ENCODE measurements at places on chromosomes 3 and 15.

- DNase-seq: no peak
These were observed 4.8 kb downstream of the ADPGK start for GRCh38 chr15:72778796-72779195.

DNA sequence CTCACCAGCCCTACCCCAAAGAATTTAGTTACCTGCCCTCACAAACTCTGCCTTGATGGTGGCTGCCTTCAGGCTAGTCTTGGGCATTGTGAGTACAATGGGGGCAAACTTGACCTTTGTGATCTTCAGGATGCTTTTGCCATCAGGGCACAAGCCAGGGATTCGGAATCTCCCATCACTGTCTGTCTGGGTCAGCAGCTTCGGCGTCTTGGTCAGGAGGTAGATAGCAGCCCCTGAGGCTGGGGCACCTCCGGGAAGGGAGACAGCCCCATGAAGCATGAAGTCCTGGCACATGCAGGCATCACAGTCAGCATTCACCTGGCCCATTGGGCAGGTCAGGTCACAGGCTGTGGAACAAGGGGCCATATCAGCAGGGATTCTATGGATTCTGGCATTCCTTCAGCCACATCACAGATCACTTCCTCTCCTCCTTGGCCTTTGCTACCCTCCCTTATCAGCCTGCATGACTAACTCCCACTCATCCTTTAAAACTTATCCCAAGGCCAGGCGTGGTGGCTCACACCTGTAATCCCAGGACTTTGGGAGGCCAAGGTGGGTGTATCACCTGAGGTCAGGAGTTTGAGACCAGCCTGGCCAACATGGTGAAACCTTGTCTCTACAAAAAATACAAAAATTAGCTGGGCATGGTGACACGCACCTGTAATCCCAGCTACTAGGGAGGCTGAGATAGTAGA lies 6.9 kb downstream of the CILP start:
- DNase-seq: no peak

DNA sequence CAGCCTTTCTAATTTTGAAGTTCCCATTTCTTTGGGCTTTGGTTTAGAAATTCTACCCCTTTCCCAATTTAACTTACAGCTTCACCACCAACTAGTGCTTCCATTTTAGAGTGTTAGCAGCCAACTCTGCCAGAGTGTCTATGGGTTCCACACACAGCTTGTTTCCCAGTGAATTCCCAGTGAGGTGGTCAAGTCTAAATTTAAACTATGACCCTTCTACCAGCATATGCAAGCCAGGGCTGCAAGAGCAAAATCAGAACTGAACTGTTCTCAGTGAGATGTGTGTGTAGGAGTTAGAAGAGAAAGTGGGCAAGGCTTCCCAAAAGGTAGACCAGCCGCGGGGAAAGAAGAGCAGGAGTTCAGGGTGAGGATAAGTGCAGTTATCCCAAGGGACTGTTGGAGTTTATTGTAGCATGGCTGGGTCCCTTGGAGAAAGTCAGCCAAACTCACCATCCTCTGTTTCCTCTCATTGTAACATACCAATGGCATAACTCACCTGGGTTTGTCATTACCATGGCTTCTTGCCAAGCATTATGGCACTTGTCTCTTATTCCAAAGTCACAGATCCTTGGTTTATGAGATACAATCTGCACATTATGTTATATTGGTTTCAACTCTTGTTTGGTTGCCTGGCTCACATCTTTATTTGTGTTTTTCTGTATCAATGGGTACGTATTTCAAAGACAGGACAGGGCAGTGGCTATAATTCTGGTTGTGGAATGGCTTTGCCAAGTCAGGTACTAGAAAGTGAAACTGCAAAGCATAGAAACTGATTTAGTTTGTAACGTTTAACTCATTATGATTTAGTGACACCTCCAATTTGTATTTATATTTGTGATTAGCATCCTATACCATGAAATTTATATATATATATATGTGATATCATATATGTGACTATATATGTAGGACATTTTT lies 130.2 kb upstream of the UMPS start:
- no peak for DNase-seq

DNA sequence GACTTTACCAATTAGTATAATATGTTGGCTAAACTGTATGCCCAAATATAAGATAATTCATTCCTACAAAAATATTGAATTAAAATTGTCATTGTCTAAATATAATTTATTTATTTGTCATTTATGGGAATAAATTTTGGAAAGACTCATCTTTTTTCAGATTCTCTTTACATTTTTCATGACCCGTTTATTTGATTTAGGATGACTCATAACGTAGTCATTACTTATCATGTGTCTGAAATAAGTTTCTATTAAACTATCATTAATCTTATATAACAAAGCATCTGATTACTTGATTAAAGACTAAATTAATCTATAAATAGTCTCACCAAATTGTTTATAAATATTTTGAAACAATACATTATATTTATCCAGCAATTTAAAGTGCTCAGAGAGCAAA lies 516.6 kb downstream of the CADM2 start:
- no peak for DNase-seq

DNA sequence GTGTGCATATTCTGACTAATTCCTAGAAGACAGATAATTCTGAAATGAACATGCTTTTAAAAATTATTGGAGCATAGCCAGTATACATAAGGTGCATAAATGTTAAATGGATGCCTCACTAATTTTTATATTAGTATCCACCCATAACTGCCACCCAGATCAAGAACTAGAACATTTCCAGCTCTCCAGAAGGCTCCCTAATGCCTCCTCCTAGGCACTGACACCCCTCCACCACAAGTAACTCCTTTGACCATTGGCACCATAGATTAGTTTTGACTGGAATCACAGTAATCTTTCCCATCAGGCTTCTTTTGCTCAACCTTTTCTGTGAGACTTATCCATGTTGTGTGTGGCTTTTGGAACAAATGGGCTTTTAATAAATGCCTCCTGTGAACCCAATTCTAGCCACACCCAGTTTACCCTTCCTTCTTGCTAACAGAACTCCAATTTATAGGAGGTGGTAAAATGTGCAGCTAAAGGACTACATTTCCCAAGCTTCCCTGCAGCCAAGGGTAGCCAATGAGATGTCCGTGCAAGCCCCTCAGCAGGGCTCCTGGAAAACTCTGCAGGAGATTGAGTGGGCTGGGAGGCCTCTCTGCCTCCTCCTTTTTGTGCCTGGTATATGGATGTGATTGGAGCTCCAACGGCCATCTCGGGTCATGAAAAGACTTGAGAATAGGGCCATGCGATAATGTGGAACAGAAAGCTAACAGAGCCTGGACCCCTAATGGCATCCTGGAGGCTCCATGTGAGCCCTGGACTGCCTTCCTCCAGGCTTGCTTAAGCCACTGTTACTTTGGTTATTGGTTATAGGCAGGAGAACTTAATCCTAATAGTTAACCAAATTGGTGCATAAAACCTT lies 322.6 kb upstream of the TLE3 start:
- no peak for DNase-seq

Measured in stimulated activated CD4-positive, alpha-beta T cell treated with anti-CD3 and anti-CD28 coated beads, TNF-alpha, amount 100 ng/mL, for 1 hour (primary cell).